Thymus (tissue), 14 donors: ENCODE measurements at places on chromosomes 2 and 18. TPM values are rescaled to one million over a fixed set of nuclear protein-coding genes. Genes with fewer than 3 reads are reported as not detected.

Gene VWA3B
- 0.30 TPM for polyA plus RNA-seq

Gene ALPP
- polyA plus RNA-seq = 0.32 TPM

Gene DNAH6
- 0.57 TPM for polyA plus RNA-seq

Gene TBC1D8
- 16.5 TPM for polyA plus RNA-seq

Gene SPR
- polyA plus RNA-seq = 9.1 TPM

Gene FEV
- 0.02 TPM for polyA plus RNA-seq

Gene TEKT4
- polyA plus RNA-seq = 0.11 TPM

Gene CLEC4F
- polyA plus RNA-seq = 0.25 TPM

Gene ARHGAP15
- polyA plus RNA-seq = 55.8 TPM

Gene IL1A
- 1.8 TPM for polyA plus RNA-seq

Gene CHST9
- polyA plus RNA-seq = 0.87 TPM

Gene SERPINB4
- 48.3 TPM for polyA plus RNA-seq

Gene OR6B2
- polyA plus RNA-seq = not detected

Gene RAMP1
- 32.7 TPM for polyA plus RNA-seq

Gene FSHR
- polyA plus RNA-seq = not detected
